A549 treated with ZK216348 at 1 μM for 4 hours (cell line): ENCODE measurements at places on chromosomes 1 and 21. TPM values are rescaled to one million over a fixed set of nuclear protein-coding genes. Genes with fewer than 3 reads are reported as not detected.

KRTAP21-2 gene
- total RNA-seq, result not detected in 5 replicates

NBPF15 gene
- total RNA-seq, result 15.8 to 25.0 TPM (median 22.0 TPM) in 5 replicates

CFAP126 gene
- 0.33 to 0.60 TPM (median 0.49 TPM) in 3 of 5 replicates, not detected in the others for total RNA-seq

PDZK1IP1 gene
- total RNA-seq, result 5.8 to 11.2 TPM (median 6.8 TPM) in 5 replicates

HSF2BP gene
- total RNA-seq, result 1.5 to 2.5 TPM (median 2.1 TPM) in 5 replicates

TENT5C gene
- 0.04 to 0.13 TPM (median 0.07 TPM) in 5 replicates for total RNA-seq

MTR gene
- 4.3 to 7.9 TPM (median 7.2 TPM) in 5 replicates for total RNA-seq

B4GALT2 gene
- 38.5 to 80.4 TPM (median 67.6 TPM) in 5 replicates for total RNA-seq

GJA5 gene
- total RNA-seq, result not detected in 5 replicates

JTB gene
- 104 to 153 TPM (median 147 TPM) in 5 replicates for total RNA-seq

MROH9 gene
- not detected in 5 replicates for total RNA-seq

S1PR1 gene
- 0.07 to 0.08 TPM in 2 of 5 replicates, not detected in the others for total RNA-seq

GRIK1 gene
- total RNA-seq, result not detected in 5 replicates

OVAAL gene
- total RNA-seq, result 0.18 TPM in 1 of 5 replicates, not detected in the others

EXO1 gene
- total RNA-seq, result 21.6 to 28.6 TPM (median 24.7 TPM) in 5 replicates

TDRD10 gene
- not detected in 5 replicates for total RNA-seq

NPHS2 gene
- total RNA-seq, result not detected in 5 replicates

KCTD3 gene
- 25.8 to 42.0 TPM (median 37.3 TPM) in 5 replicates for total RNA-seq

PROK1 gene
- total RNA-seq, result not detected in 5 replicates

IL23R gene
- not detected in 5 replicates for total RNA-seq

TGFBR3 gene
- total RNA-seq, result 2.4 to 4.4 TPM (median 4.1 TPM) in 5 replicates

TRIM63 gene
- total RNA-seq, result 0.43 to 0.85 TPM (median 0.60 TPM) in 5 replicates

C21orf58 gene
- 3.0 to 5.3 TPM (median 4.6 TPM) in 5 replicates for total RNA-seq

CHRNB2 gene
- 0.25 to 0.48 TPM (median 0.33 TPM) in 5 replicates for total RNA-seq
